NT2/D1 (cell line): ENCODE measurements at places on chromosomes 11 and 22.
A peak's percentile ranks its signal among the peaks of the same experiment; 100 is the strongest.

GRCh38 chr22:24107661-24108060 lies 73.6 kb upstream of the SUSD2 start:
- no peak for DNase-seq

DNA sequence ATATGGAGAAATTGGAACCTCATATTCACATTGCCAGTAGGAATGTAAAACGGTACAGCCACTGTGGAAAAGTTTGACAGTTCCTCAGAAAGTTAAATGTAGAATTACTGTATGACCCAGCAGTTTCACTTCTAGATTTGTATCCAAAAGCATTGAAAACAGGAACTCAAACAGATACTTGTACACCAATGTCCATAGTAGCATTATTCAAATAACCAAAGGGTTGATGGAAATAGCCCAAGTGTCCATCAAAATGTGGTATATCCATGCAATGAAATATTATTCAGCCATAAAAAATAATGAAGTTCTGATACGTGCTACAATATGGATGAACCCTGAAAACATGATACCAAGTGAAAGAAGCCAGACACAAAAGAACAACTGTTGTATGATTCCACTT lies 17.8 kb downstream of the PRRG4 start:
- DNase-seq: no peak

- DNase-seq: peak; percentile 47
Measured at GRCh38 chr11:16935518-16936302, 78.5 kb downstream of the PLEKHA7 start.

GRCh38 chr11:3983101-3983500 lies 111.5 kb upstream of the RRM1 start:
- DNase-seq: no peak

- DNase-seq: no peak
Measured at GRCh38 chr22:38108561-38109319, 1.7 kb downstream of the BAIAP2L2 start.

- DNase-seq: no peak
Measured at GRCh38 chr11:107182978-107183377, 164.7 kb upstream of the GUCY1A2 start.

- DNase-seq: no peak
Measured at GRCh38 chr22:32206774-32207758, 2.2 kb upstream of the RFPL2 start.

DNA sequence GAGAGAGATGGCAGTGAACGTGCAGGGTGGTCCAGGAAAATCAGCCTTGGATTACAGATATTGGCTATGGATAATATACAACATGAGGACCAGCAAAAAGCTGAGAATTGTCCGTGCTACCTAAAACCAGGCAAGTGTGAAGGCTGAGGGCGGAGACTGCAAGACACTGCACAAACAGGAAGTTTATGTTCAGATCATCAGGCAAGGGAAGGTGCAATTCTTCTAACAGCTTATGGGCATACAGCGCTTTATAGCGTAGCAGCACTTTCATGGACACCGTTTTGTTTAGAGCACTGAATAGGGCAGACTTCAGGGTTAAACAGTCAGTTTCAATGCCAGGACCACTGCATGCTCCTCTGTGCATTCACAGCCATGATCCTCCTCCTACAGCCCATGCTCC lies 93.1 kb upstream of the TMEM45B start:
- no peak for DNase-seq

GRCh38 chr11:9594267-9595046 lies 21.0 kb downstream of the WEE1 start:
- no peak for DNase-seq

DNA sequence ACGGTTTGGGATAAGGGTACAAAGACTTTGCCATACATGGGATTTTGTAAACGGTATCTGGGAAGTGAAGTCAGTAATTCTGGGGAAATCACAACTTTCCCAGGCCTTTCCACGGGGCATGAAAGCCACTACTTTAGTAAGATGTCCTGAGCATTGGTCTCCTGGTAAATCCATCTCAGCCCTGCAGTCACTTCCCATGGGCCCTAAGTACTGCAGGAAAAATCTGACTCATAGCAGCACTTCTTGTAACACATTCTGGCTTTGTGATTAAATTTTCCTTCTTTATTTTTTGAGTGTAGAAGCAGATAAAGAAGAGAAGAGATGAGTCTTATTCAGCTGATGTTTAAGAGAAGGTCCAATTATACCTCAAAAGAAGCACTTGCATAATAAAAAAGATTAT lies 67.6 kb downstream of the BLID start:
- DNase-seq: no peak

DNA sequence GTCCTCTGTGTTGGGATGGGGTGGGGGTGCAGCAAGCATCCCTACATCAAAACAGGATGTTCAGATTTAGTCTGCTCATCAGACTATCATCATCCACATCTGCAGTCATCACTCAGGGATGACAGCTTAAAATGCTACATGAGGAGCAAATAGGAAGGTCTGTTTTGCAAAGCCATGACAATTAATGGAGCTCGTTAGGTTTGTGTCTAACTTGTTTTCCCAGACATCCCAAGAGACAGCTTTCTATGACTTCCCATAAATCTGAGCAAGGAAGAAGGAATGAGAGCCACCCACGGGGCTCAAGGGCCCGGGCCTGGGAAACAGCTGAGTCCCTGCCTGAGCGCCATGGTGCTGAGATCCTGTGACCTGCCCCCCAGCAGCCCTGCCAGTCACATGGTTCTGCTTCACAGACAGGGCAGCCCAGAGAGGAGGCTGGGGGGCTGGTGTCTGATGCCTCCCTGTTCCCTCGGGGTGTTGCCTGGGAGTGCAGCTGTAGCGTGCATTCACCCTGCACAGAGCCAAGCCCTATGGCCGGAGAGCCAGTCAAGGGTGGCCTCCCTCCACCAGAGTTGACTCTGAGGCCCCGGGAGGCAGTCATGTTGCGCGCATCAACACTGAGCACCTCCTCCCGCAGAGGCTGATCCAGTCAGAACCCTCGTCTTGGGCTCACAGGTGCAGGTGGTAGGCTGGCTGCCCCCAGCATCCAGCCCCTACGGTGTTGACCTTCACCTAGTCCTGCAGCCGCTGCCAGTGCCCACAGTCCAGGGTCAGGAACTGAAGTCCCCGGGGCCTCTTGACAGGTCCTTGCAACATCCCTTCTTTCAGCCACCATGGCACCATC lies 12.1 kb downstream of the DERL3 start:
- DNase-seq: no peak

GRCh38 chr11:12540075-12540680 lies 134.0 kb upstream of the TEAD1 start:
- no peak for DNase-seq

DNA sequence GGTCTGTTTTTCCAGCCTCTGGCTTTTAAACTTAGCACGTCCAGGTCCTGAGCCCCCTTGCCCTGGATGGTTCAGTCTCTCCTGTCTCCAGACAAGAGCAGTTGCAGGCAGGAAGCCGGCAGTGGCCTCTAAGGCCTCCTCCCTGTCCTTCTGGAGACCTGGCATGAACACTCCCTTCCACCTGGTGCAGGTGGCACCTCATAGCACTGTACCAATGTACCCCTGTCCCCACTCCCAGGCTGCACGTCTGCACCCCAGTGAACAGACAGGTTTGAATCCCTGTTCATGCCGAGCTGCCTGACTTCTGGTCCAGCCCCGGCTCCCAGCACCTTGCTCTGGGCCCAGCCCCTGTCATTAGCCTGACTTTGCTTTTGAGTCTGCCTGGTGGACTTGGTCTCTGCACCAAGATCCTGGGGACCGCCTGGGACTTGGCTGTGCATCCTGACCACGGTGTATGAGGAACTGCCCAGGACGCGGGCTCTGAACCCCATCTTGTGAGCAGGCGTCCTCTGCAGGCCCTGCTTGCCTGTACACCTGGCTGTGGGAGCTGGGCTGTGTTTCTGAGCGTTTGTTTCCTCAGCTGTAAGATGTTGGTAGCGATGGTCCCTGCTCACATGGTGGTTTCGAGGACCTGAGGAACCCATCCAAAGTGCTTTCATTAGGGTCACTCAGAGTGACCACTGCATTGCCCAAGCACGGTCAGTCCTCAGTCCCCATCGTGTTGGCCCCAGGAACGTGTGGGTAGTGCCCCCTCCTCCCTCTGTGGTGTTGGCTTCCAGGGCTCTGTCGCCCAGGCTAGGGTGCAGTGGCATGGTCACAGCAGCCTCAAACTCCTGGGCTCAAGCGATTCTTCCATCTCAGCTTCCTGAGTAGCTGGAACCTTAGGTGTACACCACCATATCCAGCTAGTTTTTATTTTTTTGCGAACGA lies 75.0 kb upstream of the SHANK2 start:
- DNase-seq: no peak

GRCh38 chr11:13928566-13929251 lies 33.8 kb upstream of the SPON1 start:
- no peak for DNase-seq

- no peak for DNase-seq
Measured at GRCh38 chr11:61919705-61920631, 2.6 kb upstream of the RAB3IL1 start.

- no peak for DNase-seq
Measured at GRCh38 chr22:28411125-28411524, 268.5 kb downstream of the TTC28 start.

GRCh38 chr11:83153764-83154163 lies 3.2 kb upstream of the PCF11 start:
- no peak for DNase-seq

DNA sequence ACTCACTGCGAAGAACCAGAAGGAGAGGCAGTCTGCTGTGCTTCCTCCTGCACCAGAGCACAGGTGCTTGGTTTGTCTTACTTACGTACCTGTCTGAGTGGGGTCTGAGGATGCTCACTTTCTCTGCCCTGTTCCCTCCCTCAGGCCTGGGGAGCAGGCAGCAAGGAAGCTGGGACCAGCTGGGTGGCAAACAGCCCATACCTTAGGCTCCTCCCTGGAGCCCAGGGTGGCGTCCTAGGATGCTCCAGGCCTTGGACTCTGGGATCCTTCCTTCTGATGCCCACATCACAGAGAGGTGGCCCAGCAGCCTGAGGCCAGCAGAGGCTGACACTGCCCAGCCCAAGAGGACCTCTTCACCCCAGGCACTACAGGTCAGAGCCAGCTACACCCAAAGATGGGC lies 593.2 kb downstream of the BRD1 start:
- no peak for DNase-seq

- no peak for DNase-seq
Measured at GRCh38 chr22:29302402-29302680, 4.1 kb upstream of the GAS2L1 start.

DNA sequence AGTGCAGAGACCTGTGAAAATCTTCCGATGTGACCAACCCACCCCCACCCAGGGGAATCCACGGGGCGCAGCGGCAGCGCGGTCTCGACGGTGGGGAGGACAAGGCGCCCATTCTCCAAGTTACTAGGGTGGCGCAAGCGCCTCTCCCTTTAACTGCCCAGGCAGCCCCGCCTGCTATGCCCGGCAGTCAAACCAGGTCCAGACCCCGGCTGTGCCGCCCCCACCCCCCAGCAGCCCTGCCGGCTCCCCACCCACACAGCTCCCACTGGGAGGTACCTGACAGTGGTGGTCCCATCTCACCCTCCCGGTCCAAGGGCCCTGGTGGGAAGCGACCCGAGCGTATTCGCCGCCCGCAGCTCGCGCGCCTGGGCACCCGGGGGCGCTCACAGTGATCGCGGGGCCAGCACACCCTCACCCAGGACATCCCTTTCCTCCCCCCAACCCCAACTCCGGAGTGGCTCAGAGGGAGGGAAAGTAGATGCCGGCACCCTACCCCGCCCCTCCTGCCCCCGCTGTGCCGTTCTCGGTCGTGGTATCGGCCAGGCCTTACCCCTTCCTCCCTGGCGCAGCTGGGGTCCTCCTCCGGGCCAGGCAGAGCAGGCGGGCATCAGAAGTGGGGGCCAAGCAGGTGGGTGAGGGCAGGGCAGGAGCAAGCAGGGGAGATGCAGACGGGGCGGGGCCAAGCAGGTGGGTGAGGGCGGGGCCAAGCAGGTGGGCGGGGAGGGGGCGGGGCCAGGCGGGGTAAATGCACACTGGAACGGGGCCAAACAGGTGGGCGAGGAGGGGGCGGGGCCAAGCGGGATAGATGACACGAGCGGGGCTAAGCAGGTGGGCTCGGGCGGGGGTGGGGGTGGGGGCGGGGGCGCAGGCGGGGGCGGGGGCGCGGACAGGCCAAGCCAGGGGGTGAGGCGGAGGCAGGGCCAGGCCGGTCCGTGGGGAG lies at the start of gene TRPM5:
Gene TRPM5 (minus strand): TSS at position 634 of the 940 bp plus-strand sequence. CDS start 21,478 bp downstream, outside the sequence.
- DNase-seq: no peak

DNA sequence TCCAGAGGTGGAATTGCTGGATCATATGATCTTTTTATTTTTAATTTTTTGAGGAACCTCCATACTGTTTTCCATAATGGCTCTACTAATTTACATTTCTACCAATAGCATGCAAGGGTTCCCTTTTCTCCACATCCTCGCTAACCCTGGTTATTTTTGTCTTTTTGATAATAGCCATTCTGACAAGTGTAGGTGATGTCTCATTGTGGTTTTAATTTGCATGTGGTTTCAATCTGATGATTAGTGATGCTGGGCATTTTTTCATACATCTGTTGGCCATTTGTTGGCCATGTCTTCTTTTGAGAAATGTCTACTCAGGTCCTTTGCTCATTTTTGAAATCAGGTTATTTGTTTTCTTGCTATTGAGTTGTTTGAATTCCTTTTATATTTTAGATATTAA lies 15.4 kb upstream of the OR4D5 start:
- DNase-seq: no peak

DNA sequence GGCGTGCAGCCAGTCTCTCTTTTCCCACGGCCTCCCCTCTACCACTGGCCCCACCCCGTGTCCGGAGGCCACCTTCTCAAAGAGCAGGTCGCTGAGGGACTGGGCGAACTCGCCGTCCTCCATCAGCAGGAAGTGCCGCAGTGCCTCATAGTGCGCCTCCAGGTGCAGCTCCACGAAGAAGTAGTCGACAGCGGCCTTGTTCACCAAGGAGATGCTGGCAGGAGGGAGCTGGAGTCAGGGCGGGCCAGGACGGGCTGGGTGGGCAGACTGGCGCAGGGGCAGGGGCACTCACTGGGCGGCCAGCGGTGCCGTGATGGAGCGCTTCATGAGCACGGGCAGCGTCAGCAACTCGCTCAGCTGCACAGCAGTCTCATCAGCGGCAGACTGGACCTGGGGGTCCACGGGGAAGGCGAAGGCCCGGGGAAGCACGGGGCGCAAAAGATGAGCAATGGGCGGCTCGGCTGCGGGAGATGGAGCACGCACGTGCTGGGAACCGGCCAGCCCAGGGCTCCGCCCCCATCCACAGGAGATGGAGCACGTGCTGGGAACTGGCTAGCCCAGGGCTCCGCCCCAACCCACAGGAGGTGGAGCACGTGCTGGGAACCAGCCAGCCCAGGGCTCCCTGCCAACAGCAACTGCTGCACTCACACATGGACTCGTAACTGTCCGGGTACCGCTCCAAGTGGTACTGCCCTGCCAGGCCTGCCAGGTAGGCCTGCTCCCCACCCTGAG lies 18.4 kb downstream of the SELENOO start:
- no peak for DNase-seq

- no peak for DNase-seq
Measured at GRCh38 chr11:6778518-6778917, 4.3 kb upstream of the OR2AG1 start.

- no peak for DNase-seq
Measured at GRCh38 chr11:93199616-93200015, 1.8 kb upstream of the SLC36A4 start.

- DNase-seq: no peak
Measured at GRCh38 chr11:95070471-95070870, 3.8 kb downstream of the SRSF8 start.

- no peak for DNase-seq
Measured at GRCh38 chr11:72900013-72900412, 85.8 kb downstream of the ATG16L2 start.

GRCh38 chr11:110509472-110509871 lies 79.7 kb downstream of the FDX1 start:
- no peak for DNase-seq
